ENCODE measurements at places on chromosomes 2 and 18.

- no peak for DNase-seq
These were observed 265.0 kb upstream of the TRIB2 start for GRCh38 chr2:12451726-12452125.

DNA sequence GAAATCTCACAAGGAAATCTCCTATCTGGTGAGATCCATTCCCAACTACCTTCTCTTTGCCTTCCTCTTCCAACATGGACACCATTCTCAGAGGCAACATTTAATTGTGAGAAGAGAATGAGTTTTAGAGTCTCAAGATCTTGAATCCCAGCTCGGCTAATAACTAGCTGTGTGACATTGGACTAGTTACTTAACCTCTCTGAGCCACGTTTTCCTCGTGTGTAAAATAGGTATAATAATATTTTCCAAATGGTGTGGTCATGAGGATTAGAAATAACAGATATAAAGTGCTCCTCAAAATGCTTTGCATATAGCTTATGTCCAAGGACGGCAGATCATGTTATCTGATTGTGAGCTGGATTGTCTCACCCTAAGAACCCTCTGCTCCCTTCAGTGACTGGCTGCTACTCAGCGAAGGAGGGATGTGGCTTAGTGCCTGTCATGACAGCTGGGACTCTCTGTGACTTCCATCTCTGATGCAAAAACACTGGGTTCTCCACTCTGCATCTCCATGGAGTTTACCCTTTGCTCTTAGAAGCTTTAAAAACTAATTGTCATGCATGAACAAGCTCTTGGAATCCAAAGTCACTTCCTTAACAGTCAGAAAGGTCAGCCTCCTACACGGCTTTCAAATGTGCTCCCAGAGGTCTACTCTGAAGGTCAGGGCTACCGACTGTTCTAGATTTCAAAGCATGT is 38.4 kb upstream of the MRPL19 start:
- DNase-seq, result no peak

DNA sequence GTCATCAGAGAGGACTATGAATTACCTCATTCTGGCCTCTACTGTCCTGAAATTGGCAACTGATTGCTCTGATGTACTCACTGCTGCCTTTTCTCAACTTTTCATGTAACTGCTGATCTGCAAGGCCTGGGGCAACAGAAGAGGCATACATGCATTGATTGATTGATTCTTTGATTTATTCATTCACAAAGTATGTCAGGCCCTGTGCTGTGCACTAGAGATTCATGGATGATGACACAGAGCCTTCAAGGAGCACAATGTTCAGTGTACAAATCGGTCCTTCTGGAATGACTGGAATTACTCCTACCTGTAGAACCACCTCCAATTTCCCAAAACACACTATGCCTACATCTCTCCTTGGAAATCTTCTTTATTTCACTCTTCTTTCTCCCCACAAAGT is 111.3 kb downstream of the LRATD1 start:
- DNase-seq, result no peak

- peak; percentile 50 for DNase-seq
These were observed 443 bp downstream of the CPSF3 start for GRCh38 chr2:9423922-9424272.

DNA sequence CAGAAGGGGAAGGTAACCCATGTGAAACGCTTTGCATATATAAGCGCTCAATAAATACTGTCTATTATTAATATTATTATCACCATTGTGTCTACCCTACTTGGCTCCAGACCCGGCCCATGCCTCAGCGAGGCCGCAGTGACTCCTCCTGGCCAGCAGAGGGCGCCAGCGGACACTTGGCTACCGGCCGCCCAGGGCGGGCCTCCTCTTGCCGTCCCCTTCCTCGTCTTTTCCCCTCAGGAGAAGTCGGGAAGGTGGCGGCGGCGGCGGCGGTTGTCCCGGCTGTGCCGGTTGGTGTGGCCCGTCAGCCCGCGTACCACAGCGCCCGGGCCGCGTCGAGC is at the start of gene AGFG1:
Gene AGFG1 (plus strand): TSS at position 233 of the 341 bp plus-strand sequence. CDS start 266 bp downstream, outside the sequence.
- DNase-seq, result peak; percentile 69

GRCh38 chr2:191386938-191387536 is 141.8 kb downstream of the MYO1B start:
- no peak for DNase-seq

GRCh38 chr2:135162377-135162776 is 110.3 kb downstream of the RAB3GAP1 start:
- peak; percentile 84 for DNase-seq

DNA sequence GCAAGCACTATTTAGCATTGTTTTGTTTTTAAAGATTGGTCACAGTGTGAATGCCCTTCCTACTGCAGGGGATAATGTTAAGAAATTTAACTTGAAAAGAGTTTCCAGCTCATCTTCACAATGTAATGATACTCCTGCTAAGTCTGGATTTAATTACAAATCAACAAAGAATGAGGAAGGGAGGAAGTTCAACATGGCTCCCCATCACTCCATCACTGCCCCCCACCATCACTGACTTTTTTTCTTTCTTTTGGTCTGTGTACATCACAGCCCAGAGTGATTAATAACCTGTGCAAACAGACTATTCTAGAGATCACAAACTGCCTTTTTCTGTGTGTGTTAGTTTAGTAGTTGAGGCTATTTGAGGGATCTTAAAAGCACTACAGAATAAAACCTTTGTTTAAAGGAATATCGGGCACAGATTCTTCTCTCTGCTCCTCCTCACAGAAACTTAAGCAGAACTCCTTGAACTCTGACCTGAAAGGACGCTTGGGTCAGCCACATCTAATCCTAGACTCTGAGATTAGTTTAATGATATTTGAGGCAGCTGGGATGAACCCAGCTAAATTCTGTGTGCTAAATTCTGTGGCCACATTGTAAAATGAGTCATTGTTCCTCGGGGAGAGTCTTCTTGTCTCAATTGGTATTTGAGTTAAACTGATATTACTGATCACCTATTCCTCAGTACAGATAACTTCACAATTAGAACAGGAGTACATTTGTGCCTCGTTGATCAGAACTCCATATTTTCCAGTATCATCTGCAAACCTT is 47.8 kb downstream of the SATB2 start:
- DNase-seq, result no peak

DNA sequence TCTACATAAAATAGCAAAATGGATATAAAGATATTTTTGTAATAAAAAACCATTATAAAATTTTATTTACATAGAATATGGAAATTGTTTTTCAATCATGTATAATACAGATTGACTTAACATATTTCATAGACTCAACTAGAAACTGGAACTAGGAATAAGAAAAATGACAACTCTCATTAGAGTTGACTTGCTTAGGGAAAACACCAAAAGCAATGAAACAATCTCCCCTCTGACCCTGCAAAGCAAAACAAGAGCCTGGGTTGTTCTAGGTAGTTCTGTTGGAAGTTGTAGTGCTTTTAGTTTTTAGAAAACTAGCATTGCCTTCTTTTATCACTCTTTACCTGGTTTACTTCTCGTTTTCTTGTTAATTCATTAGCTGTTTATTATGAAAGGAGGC is 32.2 kb upstream of the MTIF2 start:
- DNase-seq, result no peak

GRCh38 chr2:168692132-168692744 is 110.2 kb upstream of the NOSTRIN start:
- DNase-seq, result no peak

DNA sequence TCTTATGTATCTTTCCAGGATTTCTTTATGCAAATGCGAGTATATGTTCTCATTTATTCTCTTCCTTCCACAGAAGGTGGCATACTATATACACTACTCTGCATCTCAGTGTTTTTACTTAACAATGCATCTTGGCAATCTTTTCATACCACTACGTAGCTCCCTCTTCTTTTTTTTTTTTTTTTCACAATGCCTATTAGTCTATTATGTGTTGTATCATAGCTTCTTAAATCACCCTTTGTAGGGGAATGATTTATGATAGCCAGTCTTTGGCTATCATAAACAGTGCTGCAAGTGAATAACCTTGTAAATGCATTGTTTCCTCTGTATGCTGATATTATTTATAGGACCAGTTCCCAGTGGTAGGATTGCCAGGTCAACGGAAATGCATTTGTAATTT is 204.2 kb downstream of the BABAM2 start:
- no peak for DNase-seq

DNA sequence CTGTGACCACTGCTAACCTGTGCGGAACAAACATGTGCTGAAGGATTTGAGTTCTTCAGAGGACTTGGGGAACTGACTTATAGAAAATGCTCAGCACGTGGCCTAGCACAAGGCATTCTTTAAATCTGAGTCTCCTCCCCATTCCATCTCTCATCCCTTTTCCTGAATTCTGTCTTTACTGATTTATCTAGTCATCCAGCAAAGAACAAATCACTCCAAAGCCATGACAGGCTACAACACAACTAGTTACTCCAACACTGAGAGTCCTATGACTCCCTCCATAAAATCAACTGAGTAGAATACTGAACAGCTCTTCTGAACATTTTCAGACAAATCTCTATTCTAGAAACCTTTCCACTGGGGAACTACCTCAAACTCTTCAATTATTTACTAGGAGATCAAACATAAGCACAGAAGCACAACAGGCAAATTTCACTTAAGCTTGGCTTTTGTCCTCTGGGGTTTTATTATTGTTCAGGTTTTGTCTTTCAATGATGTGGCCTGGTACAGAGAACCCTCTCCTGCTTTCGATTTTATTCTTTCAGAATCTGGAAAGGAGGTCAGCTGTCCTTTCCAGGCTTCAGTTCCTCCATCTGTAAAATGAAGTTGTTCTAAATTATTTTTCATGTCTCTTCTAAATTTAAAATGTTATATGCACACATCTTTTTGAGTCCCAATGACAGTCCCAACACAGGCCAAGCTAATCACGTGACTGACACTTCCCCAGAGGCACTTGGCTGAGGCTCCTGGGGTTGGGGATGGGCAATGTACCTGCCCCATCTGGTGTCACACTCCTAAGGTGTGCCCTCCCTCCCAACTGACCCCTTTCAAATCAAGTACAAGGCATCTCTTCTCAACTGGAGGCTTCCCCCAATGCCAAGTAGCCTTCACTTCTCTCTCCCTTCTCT is 31.8 kb downstream of the RNU4ATAC start:
- no peak for DNase-seq

- no peak for DNase-seq
These were observed at the start of gene SOX11 for GRCh38 chr2:5691985-5692529. Gene SOX11 (plus strand): TSS chr2:5692384. CDS start chr2:5692722, 338 bp downstream.

DNA sequence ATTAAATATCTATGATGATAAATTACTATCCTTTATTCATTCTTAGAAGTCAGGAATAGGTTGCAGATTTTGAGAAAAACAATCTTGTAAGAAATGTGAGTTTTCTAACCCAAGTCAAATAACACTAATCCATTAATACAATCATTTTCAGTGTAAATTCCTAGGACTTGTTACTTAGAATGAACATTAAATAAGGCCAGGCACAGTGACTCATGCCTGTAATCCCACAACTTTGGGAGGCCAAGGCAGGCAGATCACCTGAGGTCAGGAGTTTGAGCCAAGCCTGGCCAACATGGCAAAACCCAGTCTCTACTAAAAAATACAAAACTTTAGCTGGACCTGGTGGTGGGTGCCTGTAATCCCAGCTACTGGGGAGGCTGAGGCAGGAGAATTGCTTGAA is 45.8 kb upstream of the CDKL4 start:
- DNase-seq, result no peak

DNA sequence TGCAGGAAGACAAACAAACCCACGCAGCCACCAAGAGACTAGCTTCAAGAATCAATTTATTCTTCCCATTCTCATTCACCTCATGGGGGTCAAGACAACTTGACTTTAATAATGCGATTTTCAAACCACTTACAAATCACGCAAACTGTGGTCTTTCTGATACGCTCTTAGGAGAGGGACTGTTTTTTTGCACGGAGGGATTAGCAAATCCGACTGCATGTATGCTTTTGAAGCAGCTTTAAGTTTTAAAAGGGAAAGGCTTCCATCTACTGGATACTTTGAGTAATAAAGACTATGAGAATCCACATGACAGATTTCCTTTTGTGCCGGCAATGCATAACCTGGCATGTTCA is 322.9 kb upstream of the KCNJ3 start:
- DNase-seq, result peak; percentile 12

DNA sequence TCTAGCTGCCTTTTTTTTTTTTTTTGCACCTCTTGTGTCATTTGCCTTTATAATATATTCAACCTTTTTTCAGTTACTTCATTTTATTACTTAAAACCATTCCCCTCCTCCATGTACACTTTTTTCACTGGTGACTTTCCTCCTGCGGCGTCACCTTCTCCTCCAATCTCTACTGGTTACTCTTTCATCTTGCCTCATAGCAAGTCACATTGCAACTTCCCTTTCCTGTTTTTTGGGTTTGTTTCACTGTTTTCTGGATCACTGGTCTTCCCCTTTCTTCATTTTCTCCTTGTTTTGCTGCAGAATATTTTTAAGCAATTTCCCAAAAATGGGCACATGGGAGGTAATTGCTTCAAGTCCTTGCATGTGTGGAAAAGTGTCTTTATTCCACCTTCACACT is 37.7 kb upstream of the GPR155 start:
- no peak for DNase-seq

DNA sequence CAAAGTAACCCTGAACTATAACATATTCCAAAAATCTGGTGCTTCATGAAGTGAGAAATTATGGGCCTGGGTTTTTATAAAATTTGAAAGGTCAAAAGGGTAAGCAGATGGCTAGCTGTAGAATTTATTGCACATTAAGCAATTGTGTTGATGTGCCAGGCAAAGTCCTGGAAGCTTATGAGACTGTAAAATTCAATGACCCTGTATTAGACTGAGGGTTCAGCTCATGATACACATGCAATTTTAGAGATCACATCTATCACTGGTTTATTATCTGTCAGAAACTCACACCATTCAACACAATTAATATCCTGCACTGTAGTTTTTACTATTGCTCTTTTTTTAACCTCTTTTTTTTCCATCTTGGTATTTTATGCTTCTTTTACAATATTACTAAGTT is 1162.6 kb upstream of the SLC39A10 start:
- no peak for DNase-seq

DNA sequence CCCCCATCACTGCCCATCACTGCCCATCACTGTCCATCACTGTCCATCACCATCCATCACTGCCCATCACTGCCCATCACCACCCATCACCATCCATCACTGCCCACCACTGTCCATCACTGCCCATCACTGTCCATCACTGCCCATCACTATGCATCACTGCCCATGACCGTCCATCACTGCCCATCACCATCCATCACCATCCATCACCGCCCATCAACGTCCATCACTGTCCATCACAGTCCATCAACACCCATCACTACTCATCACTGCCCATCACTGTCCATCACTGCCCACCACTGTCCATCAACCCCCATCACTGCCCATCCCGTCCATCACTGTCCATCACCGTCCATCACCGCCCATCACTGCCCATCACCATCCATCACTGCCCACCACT is 57.8 kb upstream of the OTOS start:
- no peak for DNase-seq

DNA sequence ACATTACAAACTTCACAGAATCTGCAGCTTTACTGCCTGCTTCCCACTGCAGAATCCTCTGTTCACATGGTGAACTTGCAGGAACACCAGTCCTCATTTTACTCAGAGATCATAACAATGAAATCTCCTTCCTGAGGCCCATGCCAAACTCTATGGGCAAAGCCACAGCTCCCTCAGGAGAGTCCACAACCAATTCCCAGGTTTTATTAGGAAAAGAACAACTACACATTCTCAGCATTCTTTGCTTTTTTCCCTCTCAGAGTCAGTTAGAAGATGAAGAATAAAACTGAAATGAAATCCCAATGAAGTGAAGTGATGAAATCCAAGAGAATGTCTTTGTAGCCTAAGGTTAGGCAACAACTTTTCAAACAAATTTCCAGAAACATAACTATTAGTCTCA is 233.7 kb downstream of the DSEL start:
- no peak for DNase-seq

Measured in RPMI8226 (cell line).